Motor neuron (in vitro differentiated cells): ENCODE measurements at places on chromosomes 12 and 14.

DNA sequence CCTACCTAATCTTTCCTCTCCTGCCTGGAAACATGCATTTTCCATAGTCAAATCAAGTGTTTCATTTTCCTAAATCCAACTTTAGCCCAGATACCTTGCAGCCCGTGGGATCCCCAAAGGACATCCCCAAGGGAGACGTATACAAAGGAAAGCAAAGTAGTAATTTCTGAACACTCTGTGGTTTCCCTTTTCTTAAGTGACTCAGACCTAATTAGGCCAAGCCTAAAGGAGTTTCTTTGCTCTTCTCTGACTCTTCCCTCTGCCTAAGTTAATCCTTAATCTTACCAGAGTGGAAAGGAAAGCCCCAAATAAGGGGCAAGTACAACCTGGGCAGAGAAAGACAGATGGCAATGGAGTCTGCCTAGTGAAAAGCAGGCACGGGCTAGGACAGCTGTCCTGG lies 250.3 kb downstream of the SPTSSA start:
- ATAC-seq = no peak

GRCh38 chr14:23582906-23583760 lies 4.5 kb upstream of the JPH4 start:
- no peak for ATAC-seq

- no peak for ATAC-seq
Observed at GRCh38 chr14:54785136-54785777, 117.4 kb downstream of the GCH1 start.

GRCh38 chr14:40269436-40269835 lies 837.2 kb upstream of the FBXO33 start:
- ATAC-seq = no peak

DNA sequence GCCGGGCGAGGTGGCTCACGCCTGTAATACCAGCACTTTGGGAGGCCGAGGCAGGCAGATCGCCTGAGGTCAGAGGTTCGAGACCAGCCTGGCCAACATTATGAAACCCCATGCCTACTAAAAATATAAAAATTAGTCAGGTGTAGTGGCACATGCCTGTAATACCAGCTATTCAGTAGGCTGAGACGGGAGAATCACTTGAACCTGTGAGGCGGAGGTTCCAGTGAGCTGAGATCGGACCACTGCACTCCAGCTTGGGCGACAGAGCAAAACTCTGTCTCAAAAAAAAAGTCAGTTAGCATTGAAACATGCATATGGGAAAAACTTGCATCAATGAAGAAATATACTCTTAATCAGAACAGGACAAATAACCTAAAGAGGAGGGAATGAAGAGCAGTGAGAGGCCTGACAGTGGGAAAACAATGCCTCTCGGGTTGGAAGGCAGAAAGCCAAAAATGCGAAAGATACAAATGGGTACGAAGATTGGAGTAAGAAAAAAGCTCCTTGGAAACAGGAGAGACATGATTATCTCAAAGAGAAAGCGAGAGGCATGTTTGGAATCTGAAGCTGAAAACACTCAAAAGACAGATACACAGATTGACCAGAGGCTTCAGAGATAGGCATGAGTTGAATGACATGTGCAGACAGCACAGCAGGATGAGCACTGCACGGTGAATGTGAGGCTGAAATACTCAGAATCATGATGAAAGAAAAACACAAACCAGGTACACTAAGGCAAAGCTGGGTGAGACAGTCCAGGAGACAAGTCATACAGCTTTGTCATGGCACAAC lies 30.6 kb downstream of the RESF1 start:
- no peak for ATAC-seq

DNA sequence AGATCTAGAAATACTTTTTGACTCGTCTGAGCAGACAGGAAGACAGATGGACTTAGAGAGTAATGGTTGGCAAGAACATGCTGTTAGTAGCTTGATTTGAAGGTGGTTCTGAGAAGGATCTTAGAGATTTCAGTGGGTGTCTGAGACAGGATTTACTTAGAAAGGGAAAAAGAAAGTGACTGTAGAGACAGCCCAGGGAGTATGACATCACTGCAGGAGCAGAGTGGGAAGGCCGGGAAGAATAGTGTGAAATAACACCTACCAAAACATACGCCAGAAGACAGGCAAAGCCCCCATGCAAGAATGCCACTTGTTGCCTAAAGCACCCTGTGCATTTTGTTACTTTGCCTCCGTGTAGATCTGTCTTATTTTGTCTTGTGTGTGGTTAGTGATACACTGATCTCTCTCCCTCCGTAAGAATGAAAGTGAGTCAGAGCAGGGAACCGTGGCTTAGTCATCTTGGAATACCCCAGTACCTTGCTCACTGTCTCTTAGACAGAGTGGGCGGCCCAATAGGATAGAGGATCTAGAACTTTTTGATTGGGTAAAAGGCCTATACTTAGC lies 161.3 kb upstream of the IFNG-AS1 start:
- ATAC-seq = peak; percentile 94

DNA sequence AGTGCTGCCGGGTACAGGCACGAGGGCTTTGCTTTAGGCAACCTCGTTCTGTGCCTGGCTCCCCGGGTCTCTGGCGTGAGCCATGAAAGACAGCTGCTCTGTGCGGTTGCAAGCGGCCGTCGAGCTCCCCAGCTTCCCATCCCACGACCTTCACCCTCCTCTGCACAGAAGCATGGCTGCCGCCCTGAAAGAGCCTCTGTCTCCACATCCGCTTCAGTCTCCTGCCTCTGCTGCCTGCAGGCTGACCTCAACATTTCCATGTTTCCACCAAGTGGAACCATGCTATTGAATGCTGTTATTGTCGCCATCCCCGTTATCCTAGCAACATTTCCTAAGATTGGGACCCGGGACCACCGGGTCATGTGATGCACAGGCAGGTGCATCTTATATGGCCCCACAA lies 57.1 kb downstream of the KDM2B start:
- ATAC-seq = no peak
